Aorta (tissue), 5 donors: ENCODE measurements at places on chromosomes 1 and 21.

GRCh38 chr1:175494011-175494554 is 249.3 kb downstream of the TNR start:
- DNase-seq: no peak
- H3K4me1 ChIP-seq: no peaks in the 10 kb centered on the region
- H3K27me3 ChIP-seq: no peaks in the 10 kb centered on the region
- no peaks in the 10 kb centered on the region for H3K36me3 ChIP-seq

GRCh38 chr21:31555741-31556191 is 103.7 kb upstream of the SOD1 start:
- no peak overlapping the region for H3K27ac ChIP-seq
- H3K27me3 ChIP-seq: no peaks in the 10 kb centered on the region
- H3K4me3 ChIP-seq: no peak overlapping the region
- no peaks in the 10 kb centered on the region for H3K36me3 ChIP-seq
- no peaks in the 10 kb centered on the region for H3K4me1 ChIP-seq

GRCh38 chr1:115908565-115909274 is 67.6 kb upstream of the SLC22A15 start:
- no peak overlapping the region for H3K4me3 ChIP-seq
- H3K27ac ChIP-seq: no peak overlapping the region
- no peak for DNase-seq

DNA sequence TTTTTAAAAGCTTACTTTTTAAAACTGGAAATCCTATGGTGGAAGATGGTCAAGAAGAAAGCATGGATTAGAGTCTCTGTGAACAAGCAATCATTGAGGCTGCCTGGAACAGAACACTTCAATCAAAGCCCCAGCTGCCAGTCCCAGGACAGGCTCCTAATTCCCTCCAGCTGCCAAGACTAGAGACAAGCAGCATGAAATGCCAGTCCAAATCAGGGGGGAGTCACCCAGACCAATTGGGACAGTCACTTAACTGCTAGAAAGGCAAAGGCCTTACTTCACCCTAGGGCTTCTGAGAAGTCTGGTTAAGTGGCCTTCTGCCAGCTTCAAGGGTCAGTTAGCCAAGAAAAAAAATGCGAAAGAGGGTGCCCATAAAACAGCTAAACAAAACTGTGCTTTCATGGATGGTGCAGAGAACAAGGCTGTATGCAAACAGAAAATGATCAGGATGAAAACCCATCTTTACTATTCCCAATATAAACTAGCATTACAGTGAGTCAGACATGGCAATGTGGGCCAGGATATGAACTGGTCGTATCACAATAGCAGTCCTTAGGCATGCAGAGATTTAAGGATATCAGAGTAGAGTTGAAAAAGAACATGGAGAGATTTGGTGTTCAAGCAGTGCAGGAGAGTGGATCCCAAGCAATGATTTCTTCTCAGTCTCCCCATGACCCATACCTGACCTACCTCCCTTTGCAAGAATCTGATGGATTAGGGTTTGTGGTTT is 31.0 kb upstream of the MAN1A2 start:
- H3K4me3 ChIP-seq: no peak overlapping the region
- H3K27me3 ChIP-seq: no peaks in the 10 kb centered on the region
- H3K27ac ChIP-seq: no peak overlapping the region
- no peak for DNase-seq
- no peaks in the 10 kb centered on the region for H3K4me1 ChIP-seq
- no peaks in the 10 kb centered on the region for H3K36me3 ChIP-seq

DNA sequence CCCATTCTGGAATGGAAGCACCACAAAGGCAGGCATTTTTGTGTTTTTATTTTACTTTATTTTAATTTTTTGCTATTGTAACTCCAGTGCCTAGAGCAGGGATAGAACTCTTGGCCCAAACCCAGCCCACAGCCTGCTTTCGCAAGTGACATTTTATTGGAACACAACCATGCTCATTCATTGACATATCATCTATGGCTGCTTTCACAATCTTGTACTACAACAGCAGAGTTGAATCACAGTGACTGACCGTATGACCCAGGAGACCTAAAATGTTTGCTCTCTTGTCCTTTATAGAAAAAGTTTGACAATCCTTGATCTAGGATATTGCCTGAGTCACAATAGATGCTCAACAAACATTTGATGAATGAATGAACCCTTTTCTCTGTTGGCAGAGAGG is 83.9 kb upstream of the ATP1A1 start:
- no peaks in the 10 kb centered on the region for H3K36me3 ChIP-seq
- DNase-seq: no peak
- no peak overlapping the region for H3K27ac ChIP-seq
- no peaks in the 10 kb centered on the region for H3K4me1 ChIP-seq

- no peak overlapping the region for H3K27ac ChIP-seq
- no peak overlapping the region for H3K4me3 ChIP-seq
- no peaks in the 10 kb centered on the region for H3K4me1 ChIP-seq
Observed at GRCh38 chr1:157270705-157271274, 132.6 kb upstream of the ETV3 start.
